Activated CD8-positive, alpha-beta memory T cell treated with anti-CD3 and anti-CD28 coated beads for 4 hours (primary cell): ENCODE measurements at places on chromosomes 13 and 19.

DNA sequence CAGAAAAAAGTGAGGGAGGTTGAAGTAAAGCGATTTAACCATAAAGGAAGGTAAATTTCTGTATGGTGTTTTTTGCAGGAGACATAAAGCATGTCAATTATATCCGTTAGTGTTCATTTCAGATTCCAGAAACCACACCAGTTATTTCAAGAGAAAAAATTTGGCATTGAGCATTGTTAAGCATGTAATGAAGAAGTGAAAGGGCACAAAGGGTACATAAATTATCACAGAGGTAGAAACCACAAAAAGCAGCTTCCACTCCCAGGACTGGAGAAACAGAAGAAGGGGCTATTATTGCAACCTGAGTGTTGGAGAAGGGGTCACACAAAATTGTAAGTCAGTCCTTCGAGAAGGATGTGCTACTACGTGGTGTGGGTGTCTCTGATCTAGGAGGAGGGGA, 72.2 kb upstream of the DACH1 start:
- no peak for DNase-seq

- peak; percentile 33 for DNase-seq
Measured at GRCh38 chr19:10424011-10424637, 3.8 kb downstream of the PDE4A start.

- no peak for DNase-seq
Measured at GRCh38 chr13:97726664-97727280, 226.7 kb upstream of the IPO5 start.

GRCh38 chr13:45715351-45715750, 13.2 kb downstream of the CBY2 start:
- DNase-seq: no peak

DNA sequence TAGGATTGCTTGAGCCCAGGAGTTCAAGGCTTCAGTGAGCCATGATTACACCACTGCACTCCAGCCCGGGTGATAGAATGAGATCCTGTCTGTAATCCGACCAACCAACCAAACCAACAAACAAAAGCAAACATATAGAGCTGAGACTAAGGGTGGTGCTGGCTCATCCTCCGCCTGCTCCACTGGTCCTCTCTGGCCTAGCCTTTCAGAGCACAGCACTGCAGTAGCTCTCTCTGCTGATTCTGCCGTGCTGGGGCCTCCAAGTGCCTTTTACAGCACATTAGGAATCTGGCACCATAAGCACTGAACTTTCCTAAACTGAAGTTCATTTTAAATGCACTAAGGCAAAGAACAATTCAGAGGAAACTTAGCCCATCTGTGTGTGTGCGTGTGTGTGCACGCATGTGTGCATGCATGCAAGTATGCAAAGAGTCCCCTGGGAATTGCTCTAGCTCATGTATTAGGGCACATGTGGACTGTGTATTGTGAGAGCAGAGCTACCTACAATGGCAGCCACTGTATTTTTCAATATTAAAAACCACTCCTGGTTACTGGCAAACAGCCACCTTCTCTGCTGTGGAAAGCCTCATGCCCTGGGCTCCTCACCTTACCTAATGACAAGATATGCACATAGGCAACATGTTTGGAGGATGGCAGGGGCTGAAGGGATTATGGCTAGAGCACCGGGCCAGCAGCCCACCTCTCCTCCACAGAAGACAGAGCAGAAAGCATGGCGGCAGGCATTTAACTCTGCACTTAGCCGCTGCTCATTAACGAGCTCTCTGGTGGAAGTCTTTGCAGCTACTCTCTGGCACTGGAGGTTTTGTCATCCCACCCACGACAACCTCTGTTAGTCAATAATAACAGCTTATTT, 223.1 kb upstream of the TSHZ3 start:
- DNase-seq: no peak

DNA sequence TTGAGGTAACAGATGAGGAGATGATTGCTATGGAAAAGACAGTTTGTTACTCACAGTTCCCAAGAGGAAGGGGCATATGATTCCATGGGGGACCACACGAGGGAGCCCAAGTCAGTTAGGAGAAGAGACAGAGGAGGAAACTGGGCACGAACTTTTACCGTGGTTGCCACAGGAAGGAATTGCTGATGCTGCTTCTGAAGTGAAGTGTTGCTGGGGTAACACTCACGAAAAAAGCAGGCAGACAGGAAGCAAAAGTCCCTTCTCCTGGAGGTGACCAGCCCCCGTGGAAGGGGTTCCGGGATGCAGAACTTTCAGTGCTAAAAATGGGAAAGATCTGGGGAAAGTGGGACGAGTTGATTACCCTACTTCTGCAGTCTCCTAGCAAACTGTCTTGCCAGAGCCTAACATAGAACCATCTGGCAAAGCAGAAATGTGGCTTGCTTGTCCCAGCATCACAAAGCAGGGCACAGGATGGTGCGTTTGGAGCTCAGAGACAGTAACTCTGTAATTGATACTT, 35.4 kb upstream of the MAP3K10 start:
- DNase-seq: no peak
